HuH-7.5 (cell line): ENCODE measurements at places on chromosomes 11 and 22.

- no peak for DNase-seq
Measured at GRCh38 chr11:113019711-113020110, 58.5 kb downstream of the NCAM1 start.

DNA sequence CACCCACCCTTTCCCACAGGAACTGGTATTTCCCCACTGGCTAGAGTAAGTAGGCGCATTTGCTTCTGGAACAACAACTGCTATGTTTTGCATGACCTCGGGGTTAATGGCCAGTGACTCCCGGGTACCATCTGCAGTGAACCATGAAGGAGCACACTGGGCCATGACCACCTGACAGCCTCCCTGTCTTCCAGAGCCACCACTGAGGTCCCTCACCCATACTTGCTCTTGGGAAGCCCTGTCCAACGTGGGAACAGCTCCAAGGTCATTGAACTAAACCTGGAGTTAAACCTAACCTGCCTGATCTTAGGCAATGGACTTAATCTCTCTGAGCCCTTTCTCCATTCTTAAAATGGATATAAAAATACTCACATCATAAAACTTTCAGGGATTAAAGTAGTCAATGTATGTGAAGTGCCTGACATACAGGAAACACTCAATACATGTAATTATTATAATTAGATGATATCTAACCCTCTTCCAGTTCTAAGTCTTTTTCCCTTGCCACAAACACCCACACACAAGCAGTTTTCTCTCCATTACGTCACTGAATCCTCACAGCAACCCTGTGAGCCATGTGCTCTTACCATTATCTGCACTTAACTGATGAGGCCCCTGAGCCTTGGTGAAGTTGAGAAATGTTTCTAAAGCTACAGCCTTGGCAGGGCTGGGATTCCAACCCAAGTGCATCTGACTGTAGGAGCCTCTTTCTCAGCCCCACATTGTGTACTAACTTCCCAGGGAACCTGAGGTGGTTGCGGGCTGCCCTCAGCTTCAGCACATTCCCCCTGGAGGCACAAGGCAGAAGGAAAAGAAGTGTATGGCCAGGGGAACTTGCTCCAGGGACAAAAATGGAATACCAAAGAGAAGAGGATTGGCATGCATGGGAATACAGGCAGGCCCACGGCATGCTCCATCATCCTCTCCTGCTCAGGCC lies 74.5 kb upstream of the NCAM1 start:
- no peak for DNase-seq

DNA sequence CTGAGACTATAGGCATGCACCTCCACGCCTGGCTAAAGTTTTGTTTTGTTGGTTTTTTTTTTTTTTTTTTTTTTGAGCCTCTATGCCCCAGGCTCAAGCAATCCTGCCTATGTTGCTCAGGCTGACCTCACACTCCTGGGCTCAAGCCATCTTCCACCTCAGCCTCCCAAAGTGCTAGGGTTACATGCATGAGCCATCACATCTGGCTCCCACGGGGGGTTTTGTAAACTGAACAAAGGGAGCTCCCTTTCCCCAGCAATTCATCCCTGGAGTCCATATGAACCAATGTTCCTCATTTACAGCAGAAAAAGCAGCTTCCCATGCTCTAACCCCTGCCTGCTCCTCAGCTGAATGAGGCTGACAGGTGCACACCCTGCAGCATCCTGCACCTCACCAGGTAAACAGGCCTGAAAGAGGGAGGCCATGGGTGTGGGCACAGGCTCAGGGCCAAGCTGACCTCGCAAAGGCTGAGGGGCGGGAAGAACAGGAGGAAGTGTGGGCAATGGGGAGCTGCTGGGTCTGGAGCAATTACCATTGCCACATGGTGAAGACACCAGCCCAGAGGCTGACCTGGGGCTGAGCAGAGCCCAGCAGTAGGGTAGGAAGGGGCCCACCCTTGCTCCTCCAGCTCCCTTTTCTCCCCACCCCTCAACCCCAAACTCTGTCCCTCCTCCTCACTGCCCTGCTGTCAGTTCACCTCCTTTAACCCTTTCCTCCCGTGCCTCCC lies 58.2 kb downstream of the RBX1 start:
- DNase-seq: no peak

GRCh38 chr11:9862981-9863380 lies 199.1 kb downstream of the SWAP70 start:
- DNase-seq: no peak

DNA sequence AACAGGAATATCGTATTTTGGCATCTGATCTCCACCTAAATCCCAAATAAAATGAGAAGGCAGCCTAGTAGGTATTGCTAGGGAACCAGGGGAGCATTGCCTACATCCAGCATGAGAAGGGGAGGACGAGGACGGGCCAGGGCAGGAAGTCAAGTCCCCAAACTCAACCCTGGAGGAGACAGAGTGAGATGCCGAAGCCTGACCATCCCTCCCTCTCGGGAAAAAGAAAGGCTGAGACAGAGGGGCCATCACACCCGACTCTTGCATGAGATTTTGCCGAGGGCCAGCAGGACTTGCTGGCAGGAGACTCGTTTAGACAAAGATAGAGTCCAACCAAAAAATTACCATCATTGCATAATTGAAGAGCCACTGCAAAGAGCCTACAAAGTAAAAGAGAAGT lies 50.2 kb upstream of the SPATA19 start:
- no peak for DNase-seq

DNA sequence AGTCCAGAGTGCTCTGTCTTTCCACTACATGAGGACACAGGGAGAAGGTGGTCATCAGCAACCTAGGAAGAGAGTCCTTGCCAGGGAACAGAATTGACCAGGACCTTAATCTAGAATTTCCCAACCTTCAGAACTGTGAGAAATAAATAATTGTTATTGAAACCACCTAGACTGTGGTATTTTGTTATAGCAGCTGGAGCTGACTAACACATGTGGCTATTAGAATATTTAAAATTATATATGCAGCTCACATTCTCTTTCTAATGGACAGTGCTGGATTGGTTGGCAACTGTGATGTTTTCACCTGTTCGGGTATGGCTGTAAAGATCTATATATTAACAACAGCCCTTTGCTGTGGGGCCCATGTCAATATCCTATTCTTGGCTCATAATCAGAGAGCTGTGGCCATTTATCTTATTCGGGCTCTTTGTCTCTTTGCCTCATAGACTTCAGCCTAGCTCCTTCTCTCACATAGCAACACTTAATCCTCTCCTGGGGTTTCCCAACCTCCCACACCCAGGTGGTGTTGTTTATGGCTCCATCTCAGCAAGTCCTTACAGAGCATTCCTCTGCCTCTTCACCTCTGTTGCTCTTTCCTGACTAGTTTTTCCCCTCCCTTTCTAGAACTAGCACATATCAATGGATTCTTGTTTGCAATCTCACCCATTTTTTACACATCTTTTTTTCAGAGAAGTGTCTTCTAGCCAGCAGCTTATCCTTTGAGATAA lies 46.4 kb upstream of the AMOTL1 start:
- DNase-seq: no peak

DNA sequence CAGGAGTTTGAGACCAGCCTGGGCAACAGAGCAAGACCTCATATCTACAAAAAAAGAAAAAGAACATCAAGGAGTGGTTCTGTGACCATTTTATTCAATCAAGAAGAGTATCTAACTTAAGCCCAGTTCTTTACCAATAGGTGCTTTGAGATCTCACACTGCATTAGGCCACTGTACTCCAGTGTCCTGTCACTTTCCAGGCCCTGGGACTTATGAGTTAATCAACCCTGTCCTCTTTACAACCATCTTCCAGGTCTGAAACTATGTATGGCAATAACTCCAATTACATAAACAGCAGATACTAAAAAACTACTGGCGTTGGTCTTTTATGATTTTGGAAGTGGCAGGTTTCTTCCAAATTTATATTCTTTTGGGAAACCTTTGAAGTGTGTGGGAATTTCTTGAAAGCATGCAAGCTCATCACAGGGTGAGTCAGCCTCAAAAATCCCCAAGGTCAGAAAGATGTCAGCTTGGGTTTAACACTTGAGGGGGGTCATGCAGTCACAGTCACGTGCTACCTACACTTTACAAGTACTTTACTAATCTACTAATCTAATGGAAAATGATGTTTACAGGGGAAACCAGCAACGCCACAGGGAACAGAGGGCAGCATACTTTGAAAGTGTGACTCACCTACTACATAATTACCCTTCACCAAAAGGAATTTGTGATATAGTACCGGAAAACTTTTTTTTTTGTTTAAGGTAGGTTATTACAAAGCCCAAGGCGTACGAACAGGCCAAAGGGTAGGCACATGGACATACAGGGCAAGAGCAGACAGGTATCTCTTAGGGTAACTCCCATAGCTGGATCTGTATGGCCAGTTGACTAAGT lies 15.6 kb downstream of the PISD start:
- no peak for DNase-seq

GRCh38 chr11:62775646-62776045 lies 4.5 kb downstream of the TAF6L start:
- no peak for DNase-seq

- DNase-seq: no peak
Measured at GRCh38 chr11:69682681-69683326, 7.7 kb upstream of the LTO1 start.
